ENCODE measurements at places on chromosomes 2 and 18.
A peak's percentile ranks its signal among the peaks of the same experiment; 100 is the strongest.

GRCh38 chr18:31100436-31101182 lies 1.6 kb downstream of the DSC2 start:
- peak; percentile 52 for DNase-seq

DNA sequence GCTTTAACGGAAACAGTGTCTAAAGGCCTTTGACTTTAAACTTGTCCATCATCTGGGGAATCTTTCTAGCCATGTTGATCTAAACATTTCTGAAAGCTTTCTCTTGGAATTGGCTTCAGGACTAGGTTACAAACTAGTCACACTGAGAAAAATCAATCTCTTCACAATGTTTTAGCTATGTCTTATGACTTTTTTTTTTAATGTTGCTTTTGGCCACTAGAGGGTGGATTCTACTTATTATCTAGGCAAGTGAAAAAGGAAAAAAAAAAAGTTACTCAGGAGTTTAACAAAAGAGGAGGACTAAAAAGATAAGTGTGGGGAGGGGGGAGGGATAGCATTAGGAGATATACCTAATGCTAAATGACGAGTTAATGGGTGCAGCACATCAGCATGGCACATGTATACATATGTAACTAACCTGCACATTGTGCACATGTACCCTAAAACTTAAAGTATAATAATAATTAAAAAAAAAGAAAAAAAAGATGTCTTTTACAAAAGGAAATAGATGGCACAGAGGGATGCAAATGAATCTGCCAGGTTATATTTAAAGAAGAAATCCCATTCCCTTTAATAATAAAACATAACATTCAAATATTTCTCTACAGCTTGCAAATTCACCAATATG lies 160.4 kb upstream of the PID1 start:
- DNase-seq: peak; percentile 86

DNA sequence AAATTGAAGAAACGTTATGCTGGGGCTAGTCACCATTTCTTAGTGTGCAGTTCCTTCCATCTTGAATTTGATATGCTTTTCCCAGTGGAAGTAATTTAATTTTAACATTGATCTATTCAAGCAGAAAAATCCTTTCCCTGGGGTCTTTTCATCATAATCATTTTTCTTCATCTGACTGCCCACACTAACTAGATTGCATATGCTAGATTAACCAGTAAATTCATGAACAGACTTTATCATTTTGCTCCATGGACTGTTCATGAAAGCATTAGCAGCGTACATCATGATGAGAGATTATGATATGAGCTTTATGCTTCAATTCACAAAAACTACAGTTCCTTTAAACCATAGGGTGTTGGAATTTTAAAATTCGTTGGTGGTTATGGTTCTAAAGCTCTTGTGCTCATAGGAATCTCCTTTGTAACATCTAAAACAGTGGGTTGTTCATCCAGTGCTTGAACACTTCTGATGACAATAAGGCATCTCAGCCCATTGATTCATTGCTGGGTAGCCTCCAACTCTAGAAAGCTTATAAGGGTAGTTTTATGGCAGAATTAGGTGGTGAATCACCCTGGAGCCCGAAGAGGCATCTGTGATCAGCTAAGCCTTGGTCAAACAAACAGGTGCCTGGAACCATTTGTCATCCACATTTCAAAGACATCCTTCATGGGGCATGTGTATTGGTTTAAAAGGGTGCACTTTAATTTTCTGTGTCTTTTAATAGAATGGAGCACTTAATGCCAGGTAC lies 77.2 kb upstream of the NDUFV2 start:
- DNase-seq: no peak

DNA sequence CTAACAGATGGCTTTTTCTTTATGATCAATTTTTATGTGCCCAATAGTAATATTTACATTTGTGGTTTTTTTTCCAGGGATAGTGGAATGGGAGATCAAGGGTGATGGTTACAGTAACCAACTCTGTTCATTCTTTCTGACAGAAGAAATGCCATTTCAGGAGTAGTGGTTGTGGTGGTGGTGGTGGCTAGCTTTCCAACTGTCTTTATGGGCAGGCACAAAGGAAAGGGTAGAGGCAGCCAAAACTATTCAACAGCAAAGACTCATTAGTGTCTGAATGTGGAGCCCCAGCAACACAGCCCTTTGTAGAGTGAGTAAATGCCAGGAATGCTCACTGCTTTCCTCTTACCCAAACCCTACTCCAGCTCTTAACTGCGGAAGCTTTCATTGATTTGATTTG lies 227.7 kb downstream of the RND3 start:
- peak; percentile 28 for DNase-seq

DNA sequence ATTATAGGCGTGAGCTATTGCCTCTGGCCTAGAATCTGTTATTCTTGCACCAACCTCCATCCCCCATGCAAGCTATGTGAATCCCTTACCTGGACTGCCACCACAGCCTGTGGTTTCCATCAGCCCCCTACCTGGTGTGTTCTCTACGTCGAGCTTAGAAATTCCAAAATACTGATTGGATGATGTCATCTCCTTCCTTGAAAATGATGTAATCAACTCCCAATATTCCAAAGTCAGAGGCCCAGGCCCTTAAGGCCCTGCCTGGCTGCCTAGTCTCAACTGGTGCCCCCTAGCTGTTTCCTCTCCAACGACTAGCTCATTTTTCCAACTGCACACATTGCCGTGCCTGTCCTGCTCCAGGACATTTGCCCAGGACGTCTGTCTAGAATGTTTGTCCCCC lies 41.3 kb upstream of the GBX2 start:
- DNase-seq: no peak

GRCh38 chr2:132390076-132390475 lies 26.5 kb upstream of the GPR39 start:
- no peak for DNase-seq

GRCh38 chr2:201789395-201789794 lies 8.7 kb upstream of the ALS2 start:
- no peak for DNase-seq

DNA sequence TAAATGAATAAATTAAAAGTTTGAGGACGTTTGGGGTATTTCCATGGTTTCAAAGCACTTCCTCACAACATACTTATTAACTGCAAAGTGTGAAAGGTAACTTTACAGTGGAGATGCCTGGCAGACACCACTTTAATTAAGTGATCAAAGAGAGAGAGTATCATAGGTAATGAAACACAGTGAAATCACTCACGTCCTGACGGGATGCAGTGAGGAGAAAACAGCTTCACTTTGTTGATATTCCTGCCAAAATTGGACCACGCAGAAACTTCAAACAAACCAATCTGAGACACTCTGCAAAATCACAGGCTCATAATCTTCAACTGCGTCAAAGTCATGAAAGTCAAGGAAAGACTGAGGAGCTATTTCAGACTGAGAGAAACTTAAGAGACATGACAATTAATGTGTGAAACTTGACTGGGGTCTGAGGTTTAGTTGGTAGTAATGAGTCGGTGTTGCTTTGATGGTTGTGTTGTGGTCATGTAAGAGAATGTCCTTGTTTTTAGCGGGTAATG lies 66.0 kb upstream of the ITGB6 start:
- DNase-seq: no peak

DNA sequence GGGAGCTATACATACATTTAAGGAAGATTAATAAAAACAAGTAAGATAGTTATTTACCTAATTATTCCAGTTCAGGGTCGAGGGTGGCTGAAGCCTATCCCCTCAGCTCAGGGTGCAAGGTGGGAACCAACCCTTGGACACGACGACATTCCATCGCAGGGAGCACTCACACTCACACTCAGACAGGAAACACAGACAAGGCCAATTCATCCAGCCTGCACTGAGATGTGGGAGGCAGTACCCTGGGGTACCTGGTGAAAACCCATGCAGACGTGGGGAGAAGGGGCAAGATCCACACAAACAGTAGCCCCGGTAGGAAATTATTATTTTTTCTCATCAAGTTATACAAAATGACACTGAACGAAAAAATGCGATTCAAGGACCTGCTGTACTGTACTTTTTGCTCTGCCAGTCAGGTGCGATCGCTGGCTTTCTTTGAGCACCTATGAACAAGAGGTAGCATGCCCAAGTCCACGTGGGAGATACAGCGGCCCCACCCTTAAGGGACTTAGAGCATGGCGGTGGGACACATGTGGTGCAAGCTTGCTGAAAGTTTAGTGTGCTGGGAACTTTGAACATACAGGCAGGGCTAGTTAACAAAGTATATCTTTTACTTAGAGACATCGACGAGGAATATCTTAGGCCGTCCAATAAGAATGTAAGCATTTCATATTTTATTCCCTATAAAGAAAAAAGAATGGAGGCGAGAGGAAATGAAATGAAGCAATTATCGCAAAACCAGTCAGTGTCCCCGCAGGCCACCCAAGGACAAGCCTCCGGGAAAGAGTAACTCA lies 624 bp downstream of the METTL8 start:
- no peak for DNase-seq

GRCh38 chr2:219615036-219615435 lies 12.4 kb upstream of the SLC4A3 start:
- no peak for DNase-seq

DNA sequence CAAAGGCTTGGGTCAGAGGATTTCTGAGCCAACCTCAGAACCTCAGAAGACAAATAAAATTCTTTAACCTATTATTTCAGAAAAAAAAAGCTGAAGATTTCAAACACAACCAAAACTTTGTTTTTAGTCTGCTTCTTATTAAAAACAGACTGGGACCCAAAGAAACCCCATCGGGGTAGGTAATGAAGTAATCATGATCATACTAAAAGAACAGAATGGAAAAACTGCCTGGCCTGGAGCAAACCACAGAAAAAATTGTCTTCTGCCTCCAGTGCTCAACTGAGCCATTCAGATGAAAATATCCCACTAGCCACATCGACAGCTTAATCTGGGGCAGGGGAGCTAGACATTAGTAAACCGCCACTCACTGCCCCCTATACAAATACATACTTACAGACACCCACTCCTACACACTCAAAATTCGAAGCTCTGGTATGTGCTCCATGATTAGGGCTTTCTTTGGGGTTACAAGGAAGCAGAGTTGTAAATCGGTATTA lies 76.5 kb downstream of the SDC1 start:
- no peak for DNase-seq

DNA sequence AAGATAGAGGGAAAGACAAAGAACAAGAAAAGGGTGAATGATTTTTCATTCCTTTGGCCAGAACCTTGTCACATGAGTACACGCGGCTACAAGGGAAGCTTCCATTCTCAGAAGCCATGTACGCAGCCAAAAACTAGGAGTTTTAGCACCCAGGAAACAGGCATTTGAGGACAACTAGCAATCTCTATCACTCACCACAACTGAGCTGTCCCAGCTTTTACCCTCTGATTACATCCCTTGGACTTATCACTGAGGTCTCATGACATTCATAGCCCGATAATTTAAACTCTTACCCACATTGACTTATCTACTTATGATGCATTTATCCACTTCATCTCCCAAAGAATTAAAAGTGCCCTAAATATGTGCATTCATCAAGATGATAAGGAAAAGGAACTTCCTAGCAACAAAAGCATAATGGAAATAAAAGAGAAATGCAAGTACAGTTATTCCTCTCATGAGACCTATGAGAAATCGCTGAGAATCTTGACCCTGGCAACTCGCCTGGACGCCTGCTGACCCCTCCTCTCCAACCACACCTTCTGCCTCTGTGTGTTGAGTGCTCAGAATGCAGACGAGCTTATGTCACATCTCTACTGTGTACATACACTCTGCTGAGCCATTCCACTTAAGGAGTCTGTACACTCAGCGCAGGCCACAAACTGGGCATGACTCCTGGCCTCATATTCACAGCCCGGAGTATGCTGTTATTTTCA lies 28.7 kb upstream of the MFSD6 start:
- DNase-seq: no peak

- DNase-seq: no peak
Observed at GRCh38 chr2:69109255-69109654, 96.3 kb downstream of the ANTXR1 start.

DNA sequence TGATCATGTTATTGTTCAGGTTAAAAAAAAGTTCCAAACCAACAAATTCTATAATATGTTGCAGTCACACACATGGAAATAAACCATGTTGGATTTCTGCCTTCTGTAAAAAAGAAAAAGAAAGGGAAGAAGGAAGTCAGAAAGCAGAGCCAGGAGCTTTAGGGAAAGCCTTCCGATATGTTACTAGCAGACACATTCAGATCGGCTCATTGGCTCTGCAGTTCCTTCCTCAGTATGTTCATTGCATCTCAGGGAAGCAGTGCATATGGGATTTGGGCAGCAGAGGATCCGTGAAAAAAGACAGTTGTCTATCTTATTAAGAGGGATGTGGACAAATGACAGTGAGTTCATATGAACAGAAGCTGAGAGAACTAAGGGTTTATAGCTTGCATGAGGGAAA lies 68.1 kb downstream of the KIF5C start:
- no peak for DNase-seq

DNA sequence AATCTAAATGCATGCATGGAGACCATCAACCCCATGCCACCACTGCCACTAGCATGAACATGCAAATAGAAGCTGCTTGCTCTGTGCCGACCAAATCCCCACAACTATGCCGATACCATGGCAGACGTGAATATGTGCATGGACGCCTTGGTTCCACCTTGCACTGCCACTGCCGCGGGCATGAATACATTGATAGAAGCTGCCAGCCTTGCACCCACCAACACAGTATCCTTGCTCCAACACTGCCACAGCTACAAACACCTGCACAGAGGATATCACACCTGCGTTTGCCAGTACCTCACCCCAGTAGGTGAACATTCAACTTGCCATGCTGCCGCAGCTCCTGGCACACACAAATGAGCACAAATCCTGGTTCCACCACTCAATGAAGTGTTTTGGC lies 527.4 kb upstream of the REG3G start:
- no peak for DNase-seq

DNA sequence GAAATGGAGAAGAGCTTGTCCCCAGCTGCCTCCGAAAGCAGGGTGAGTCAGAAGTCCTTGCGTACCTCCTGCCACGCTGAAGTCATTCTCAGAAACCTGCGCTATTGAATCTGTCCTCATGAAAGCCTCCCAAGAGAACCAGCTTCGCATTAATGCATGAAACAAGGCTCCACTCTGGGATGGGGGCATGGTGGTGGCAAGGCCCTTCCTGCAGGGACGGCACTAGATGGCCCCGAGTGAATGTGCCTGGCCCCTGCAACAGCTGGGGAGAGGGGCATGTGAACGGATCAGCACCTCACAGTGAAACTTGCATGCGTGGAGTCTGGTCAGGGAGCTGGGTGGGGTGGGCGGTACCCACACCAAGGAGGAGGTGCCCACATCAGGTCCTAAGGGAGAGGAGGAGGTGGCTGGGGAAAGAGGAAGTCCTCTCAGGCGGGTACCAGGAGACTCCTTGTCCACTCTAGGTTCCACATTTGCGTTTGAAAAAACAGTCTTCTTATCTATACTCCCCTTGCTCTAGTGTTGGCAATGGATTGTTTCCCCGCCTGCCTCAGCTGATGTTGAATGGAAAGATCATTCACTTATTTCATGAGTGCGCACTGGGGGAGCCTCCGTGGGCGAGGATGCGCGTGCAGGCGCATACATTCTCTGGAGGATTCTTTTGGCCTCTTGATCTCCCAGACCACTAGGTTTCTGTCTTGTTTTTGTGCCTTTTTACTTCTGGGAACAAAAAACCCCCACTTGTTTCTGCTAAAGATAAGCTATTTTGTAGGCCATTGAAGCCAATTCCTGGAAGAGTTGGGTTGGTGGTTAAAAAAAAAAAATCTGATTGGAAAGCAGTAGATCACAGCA lies 104.7 kb downstream of the KLHL29 start:
- no peak for DNase-seq

- peak; percentile 83 for DNase-seq
Observed at GRCh38 chr2:233443511-233444183, 89.4 kb downstream of the DGKD start.

- no peak for DNase-seq
Observed at GRCh38 chr2:219572237-219573001, at the start of gene INHA. TSS of gene INHA (plus strand) at chr2:219572310. CDS start at chr2:219572375, 65 bp downstream.

GRCh38 chr18:13577091-13577697 lies 149.2 kb downstream of the FAM210A start:
- DNase-seq: no peak

All from brain (organoid and tissue), 16 donors.